ENCODE measurements at places on chromosomes 12 and 14.
A peak's percentile ranks its signal among the peaks of the same experiment; 100 is the strongest.

- no peak for DNase-seq
These were observed 671.5 kb downstream of the MED13L start for GRCh38 chr12:115606040-115606439.

DNA sequence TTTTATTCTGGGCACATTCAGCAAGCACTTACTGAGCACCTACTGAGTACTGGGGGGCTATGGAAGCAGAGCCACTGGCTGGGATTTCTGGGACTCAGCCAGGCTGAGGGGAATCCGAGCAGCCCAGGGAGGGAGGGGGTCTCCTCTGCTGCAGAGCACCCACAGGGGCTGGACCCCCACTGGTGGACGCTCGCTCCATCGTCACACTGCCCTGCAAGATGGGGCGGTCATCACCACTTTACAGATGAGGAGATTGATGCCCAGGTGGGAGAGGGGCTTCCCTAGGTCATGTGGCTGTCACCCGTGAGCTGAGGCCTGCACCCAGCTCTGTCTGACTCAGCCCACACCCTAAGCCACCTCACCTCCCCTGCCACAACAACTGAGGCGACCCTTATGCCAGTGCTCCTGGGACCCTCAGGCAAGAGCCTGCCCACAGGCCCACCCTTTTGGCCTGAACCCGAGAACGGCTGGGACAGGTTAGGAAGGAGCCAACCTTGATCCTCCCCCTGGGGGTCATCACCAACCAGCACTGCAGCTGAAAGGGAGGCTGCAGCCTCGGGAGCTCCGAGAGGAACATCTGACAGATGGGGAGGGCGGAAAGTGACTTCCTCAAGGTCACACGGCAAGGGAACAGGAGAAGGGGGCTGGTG lies 74.4 kb downstream of the SERPINA3 start:
- DNase-seq = no peak

DNA sequence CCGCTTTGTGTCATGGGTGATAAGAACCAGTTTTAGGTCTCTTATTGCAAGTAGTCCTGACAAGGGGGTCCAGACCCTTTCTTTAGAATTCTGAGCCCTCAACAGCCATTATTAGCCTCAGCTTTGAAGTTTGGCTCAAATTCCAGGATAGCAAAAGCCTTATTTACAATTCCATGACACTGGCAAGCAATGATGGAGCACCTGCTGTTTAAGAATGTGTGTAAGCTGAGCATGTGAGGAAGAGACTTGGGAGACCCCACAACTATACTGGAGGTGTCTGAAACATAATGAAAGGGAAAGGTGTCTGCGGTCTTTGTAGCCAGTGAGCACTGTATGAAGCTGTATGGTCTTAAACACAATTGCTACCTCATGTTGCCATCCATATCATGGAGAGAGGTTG lies 119.8 kb downstream of the TBX5 start:
- no peak for DNase-seq

- DNase-seq = no peak
These were observed 306.3 kb upstream of the FLRT2 start for GRCh38 chr14:85223667-85224066.

DNA sequence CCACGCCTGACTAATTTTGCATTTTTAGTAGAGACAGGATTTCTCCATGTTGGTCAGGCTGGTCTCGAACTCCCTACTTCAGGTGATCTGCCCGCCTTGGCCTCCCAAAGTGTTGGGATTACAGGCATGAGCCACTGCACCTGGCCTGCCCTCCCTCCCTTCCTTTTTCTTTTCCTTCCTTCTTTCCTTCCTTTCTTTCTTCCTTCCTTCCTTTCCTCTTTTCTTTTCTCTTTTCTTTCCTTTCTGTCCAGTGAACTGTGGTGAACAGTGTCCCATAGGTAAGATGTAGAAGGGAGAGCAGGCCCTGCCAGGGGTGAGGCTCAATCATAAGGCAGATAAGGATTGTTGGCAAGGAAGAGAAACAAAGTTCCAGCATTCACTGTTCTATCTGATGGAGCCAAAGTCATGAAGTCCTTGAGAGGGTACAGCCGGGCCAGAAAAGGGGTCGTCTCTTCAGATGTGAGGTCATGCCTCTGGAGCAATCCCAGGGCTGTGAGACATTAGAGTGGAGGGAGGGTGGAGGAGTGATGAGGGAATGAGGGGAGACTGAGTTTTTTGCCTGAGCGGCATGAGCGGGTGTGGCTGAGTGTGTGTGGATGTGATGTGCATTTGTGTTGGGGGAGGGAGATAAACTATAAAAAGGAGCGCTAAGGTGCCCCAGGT lies 4.2 kb upstream of the MLF2 start:
- DNase-seq = no peak

DNA sequence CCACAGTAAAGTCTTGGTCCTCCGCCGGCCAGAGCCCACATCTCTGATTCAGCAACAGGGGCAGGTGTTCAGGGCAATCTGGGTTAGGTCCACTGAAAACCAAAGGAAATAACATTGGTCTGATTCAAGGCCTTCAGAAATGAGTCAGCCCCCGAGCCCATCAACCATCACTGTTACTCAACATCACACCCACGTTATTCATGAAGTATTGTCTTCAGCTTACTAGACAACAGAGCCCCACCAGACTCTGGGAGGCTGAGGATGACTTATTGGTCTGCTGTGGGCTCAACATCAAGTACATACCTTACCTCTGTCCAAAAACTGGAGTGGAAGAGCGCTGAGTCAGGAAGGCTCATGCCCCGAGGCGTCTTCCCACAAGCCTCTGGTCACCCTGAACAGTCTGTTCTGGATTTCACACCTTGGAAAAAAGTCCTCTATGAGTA lies 97.5 kb downstream of the ZFP36L1 start:
- DNase-seq = peak; percentile 66
